Smooth muscle cell of the pulmonary artery (primary cell): ENCODE measurements at places on chromosomes 2 and 18. TPM values are rescaled to one million over a fixed set of nuclear protein-coding genes. Genes with fewer than 3 reads are reported as not detected.

GNAL gene
- total RNA-seq: 0.20 and 1.0 TPM in 2 replicates

YES1 gene
- total RNA-seq: 68.7 and 71.1 TPM in 2 replicates

SDC1 gene
- 3.1 and 44.3 TPM in 2 replicates for total RNA-seq

ZCCHC2 gene
- total RNA-seq: 12.3 and 12.8 TPM in 2 replicates

GLS gene
- 267 and 326 TPM in 2 replicates for total RNA-seq

ZNF396 gene
- total RNA-seq: 1.9 and 3.5 TPM in 2 replicates

EVX2 gene
- total RNA-seq: not detected in 2 replicates
